Ascending aorta (tissue), 2 donors: ENCODE measurements at places on chromosomes 1 and 21. TPM values are rescaled to one million over a fixed set of nuclear protein-coding genes. Genes with fewer than 3 reads are reported as not detected.
A peak's percentile ranks its signal among the peaks of the same experiment; 100 is the strongest.

- no peak overlapping the region for H3K4me3 ChIP-seq
- no peak overlapping the region for H3K27ac ChIP-seq
- no peaks in the 10 kb centered on the region for H3K27me3 ChIP-seq
These were observed 344.8 kb upstream of the KAZN start for GRCh38 chr1:14253676-14254075.

GRCh38 chr21:15252431-15252830 is 187.6 kb upstream of the NRIP1 start:
- no peaks in the 10 kb centered on the region for H3K4me1 ChIP-seq
- DNase-seq: no peak
- no peak overlapping the region for H3K4me3 ChIP-seq
- H3K36me3 ChIP-seq: no peaks in the 10 kb centered on the region
- H3K27me3 ChIP-seq: no peaks in the 10 kb centered on the region

DNA sequence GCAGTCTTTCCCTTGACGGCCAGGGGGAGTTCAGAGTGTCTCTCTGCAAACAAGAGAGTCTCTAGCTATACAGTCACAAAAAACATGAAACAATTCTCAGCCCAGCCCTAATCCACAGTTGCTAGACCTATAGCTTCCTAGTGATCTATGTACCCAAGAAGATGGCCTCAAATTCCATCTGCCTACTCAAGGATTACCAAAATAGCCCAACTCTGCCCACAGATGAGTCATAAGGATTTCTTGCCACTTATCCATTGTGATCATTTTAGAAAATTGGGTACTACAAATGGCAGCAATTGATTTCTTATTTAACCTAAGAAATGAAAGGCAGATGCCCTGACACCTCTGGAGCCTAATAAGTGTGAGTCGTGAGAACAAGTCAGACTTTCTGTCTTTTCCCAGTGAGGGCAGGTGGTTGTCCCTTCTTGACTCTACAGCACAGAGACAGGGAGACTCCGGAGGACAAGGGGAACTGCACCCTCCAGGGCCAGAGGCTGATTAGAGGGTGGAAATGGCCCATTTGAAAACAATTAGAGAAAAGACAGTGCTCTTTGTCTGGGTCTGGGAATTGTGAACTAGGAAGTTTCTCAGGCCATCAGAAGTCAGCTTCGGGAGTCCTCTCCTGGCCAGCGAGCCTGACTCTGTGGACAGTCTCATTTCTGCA is 65.4 kb downstream of the ABCA4 start:
- H3K36me3 ChIP-seq: no peaks in the 10 kb centered on the region
- no peaks in the 10 kb centered on the region for H3K4me1 ChIP-seq
- H3K27ac ChIP-seq: no peak overlapping the region

GRCh38 chr1:5865774-5866173 is 126.5 kb downstream of the NPHP4 start:
- no peak overlapping the region for H3K4me3 ChIP-seq
- H3K36me3 ChIP-seq: peaks cover 4% of the 10 kb centered on the region
- DNase-seq: no peak
- no peaks in the 10 kb centered on the region for H3K27me3 ChIP-seq
- no peak overlapping the region for H3K27ac ChIP-seq
- H3K4me1 ChIP-seq: no peaks in the 10 kb centered on the region

DNA sequence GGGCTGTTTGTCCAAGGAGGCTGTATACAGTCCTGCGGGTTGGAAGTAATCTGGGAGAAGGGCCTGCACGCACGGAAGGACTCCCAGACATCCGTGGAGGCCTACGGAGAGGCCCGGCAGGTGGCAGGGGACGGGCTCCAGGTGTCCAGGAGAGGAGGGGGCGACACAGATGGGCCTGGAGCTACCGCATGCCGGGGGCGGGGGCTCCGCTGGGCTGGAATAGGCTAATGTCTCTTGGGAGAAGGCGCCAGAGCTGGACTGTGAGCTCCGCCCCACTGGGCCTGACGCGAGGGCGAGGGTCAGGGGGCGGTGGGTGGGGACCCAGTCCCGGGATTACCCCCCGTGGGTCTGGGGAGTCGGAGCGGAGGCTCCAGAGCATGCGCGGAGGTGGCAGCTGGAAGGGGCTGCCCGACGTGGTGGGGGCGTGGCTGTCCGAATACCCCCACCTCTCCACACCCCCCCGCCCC is 659 bp downstream of the AGO1 start:
- no peak for DNase-seq
- no peaks in the 10 kb centered on the region for H3K4me1 ChIP-seq
- H3K4me3 ChIP-seq: peak overlapping the region; percentile 90
- no peaks in the 10 kb centered on the region for H3K27me3 ChIP-seq
- peak overlapping the region; percentile 79 for H3K27ac ChIP-seq

GRCh38 chr21:46056450-46056903 is 41.4 kb upstream of the COL6A2 start:
- peak; percentile 58 for DNase-seq
- no peaks in the 10 kb centered on the region for H3K36me3 ChIP-seq
- H3K27ac ChIP-seq: peak overlapping the region; percentile 99
- no peaks in the 10 kb centered on the region for H3K27me3 ChIP-seq

- H3K27me3 ChIP-seq: no peaks in the 10 kb centered on the region
- no peak overlapping the region for H3K27ac ChIP-seq
- no peak for DNase-seq
- H3K4me3 ChIP-seq: no peak overlapping the region
These were observed 389.2 kb downstream of the LMX1A start for GRCh38 chr1:164967300-164967699.

- no peaks in the 10 kb centered on the region for H3K36me3 ChIP-seq
- H3K4me3 ChIP-seq: no peak overlapping the region
- peak; percentile 97 for DNase-seq
- H3K4me1 ChIP-seq: peaks cover 53% of the 10 kb centered on the region
- H3K27me3 ChIP-seq: no peaks in the 10 kb centered on the region
These were observed 104.9 kb upstream of the TMPRSS2 start for GRCh38 chr21:41612674-41613532.

GREM2 gene
- total RNA-seq: not detected

GNAI3 gene
- 2.8 TPM for total RNA-seq

VSIG8 gene
- total RNA-seq: not detected

NCF2 gene
- 9.8 TPM for total RNA-seq
